RKO (cell line): ENCODE measurements at places on chromosomes 5 and 9.

DNA sequence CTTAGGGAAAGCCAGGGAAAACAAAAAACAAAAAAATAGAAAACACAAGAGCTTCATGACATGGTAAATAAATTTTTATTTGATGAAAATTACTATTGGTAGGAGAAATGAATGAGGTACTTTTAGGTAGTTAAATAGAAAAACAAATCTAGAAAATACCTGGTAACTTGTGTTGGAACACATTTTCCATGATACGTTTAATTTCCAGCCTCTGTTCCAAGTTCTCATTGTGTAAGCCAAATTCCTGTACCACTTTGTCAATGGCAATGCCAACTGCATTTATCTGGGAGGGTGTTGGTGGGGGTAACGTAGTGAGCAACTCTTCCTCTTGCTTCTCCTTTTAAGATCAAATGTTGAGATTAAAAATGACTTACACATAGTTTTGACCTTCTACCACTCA lies 9.4 kb downstream of the TUT7 start:
- no peak for DNase-seq

DNA sequence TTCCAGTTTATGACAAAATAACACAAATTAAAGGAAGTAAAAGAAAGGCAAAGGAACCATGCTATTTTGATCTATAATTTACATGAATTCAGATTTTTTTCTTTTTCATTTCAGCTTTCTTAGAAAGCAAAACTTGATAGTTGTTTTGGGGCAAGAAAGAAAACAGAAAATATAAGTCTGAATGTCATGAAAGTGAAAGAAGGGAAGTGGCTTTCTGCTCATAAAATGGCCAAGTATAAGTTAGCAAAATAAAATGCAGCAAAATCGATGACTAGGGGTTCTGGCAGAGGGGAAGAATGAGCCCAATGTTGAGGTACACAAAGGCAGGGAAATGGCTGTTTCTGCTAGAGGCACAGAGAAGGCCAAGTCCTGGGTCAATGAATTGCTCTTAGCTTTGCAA lies 3.0 kb upstream of the IFNW1 start:
- no peak for DNase-seq

DNA sequence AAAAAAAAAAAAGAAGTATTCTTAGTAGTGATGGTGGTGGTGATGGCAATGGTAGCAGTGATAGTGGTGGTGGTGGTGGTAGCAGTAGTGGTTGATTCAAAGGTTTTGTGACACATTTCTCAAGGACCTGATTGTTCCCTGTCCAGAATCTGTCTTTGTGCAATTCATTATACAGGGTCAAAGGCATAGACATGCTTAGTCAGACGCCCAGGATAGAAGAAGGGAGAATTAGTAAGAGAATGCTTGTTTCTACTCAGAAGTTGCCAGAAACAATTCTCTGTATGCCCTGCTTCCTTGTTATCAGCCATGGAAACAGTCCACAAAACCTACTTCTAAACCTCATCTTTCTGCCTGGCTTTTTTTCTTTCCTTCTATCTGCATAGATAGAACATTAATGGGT lies 89.4 kb downstream of the SLC44A1 start:
- no peak for DNase-seq

- no peak for DNase-seq
Measured at GRCh38 chr9:14342736-14343135, 28.8 kb upstream of the NFIB start.

GRCh38 chr9:130766021-130766926 lies 68.8 kb upstream of the ABL1 start:
- no peak for DNase-seq

DNA sequence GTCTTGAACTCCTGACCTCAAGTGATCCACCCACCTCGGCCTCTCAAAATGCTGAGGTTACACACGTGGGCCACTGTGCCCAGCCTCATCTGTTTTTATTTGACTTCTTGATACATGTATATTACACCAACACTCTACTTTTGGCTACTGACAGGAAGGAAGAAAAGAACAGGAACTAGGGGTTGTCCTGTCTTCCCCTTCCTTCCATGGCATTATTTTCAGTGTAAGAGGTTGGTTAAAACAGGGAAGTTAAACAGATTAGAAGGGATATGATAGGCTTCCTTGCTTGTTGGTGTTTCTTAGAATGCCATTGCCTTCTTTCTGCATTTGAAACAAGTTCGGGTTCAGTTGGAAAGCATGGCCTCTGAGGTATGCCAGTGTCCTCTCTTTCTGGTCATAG lies 312.8 kb downstream of the NDUFS4 start:
- DNase-seq, result no peak

DNA sequence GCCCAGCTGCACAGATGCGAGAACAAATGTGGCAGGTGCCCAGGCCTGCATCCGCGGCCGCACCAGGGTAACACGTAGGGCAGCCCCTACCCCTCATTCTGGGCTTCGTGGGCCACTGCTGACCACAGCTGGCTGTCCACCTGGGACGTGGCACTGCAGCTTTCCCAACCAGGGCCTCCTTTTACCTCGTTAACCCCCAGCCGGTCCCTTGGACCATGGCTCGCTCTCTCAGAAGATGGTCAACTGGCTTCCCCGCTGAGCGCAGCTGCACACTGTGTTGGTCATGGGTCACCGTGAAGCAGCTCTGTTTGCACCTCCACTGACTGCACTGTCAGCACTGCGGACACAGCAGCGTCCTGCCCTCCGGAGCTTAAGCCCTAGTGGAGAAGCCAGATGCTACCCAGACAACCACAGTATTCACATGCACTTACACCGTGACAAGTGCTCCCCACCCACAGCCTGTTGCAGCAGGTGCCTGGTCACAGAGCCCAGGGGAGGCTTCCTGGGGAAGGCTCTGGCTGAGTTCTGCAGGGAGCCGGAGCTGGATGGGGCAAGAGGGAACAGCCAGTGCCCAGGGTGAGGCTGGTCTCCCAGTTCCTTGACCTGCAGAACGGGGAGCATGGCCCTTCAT lies 10.5 kb upstream of the PLEKHG4B start:
- no peak for DNase-seq

DNA sequence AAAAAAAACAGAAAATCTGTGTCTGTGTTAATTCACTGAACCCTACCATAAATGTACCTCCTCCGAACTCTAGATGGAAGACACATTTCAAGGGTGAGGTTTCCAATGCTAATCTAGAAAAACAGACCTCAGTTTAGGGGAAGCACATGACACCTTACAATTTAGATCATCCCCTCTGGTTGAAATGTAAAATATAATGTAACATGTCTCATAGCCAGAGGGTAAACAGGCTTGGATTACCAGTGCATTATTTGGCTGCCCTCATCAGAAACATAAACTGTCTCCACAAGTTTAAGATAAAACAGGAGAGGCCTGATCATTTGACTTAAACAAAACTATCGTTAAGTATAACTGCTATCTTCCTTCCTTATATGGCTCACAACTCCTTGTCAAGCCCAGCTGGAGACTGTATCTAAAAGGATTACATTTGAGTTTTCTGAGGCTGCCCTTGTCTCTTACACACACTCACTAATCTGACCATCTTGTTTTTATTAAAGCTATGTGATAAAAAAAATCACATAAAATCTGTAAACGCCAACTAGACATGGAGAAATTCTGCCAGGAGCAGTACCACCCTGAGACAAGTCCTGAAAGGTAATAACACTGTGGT lies 105.7 kb downstream of the LURAP1L start:
- DNase-seq, result no peak

DNA sequence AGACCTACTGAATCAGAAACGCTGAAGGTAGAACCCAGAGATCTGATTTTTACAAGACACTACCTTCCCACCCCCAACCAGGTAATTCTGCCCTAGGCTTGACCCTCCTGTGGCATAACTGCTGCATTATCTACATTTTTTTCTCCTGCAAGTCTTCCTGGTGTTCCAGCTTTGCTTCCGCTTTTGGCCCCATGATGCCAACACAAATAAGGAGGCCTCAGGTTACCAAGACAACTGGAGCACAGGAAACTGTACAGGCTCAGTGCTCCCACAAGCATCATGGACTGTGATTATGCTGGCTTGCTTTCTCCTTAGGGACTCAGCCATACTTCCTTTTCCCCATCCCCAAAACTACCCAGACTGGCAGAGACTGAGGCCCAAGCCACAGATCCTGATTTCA lies 6.6 kb upstream of the MSMP start:
- no peak for DNase-seq

- DNase-seq, result peak; percentile 32
Measured at GRCh38 chr9:134066913-134067851, 644 bp downstream of the BRD3 start.

DNA sequence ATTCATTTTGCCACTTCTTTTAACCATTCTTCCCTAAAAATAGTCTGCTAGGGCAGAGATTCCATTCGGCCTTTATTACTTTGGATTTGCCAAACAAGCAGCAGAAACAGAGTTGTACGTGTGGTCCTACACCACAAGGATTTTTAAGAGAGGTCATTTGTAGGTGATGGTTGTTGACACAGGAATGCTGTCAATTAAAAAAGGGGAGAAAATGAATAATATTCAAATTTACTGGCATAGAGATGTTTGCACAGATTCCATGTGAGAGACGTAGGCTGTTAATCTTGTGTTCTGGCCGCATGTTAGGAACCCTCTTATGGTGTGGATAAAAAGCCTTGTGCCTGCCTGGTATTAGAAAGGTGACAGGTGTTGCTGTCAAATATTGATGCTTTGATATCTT lies 34.9 kb downstream of the TRIO start:
- no peak for DNase-seq

GRCh38 chr9:19470981-19471650 lies 62.3 kb downstream of the ACER2 start:
- no peak for DNase-seq

DNA sequence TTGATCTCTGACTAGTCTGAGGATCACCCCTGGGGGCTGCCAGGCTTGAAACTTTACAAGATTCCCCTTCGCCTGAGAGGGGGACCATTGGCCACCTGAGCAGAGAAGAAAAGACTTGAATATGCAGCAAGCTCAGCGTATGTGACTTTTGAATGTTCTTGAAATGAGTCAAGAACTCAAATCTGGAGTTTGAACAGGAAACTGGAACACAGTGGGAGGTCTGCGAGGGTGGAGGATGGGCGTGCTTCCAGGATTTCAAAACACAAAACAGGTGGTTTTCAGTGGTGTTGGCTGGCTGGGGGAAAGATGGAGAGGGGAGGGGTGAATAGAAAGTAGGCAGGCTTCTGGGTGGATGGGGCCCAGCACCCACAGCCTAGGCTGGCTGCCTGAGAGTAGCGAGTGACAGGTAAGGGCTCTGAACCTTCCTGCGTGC lies 40.6 kb downstream of the TMEM174 start:
- peak; percentile 33 for DNase-seq

GRCh38 chr9:77251050-77251449 lies 73.7 kb downstream of the VPS13A start:
- no peak for DNase-seq

DNA sequence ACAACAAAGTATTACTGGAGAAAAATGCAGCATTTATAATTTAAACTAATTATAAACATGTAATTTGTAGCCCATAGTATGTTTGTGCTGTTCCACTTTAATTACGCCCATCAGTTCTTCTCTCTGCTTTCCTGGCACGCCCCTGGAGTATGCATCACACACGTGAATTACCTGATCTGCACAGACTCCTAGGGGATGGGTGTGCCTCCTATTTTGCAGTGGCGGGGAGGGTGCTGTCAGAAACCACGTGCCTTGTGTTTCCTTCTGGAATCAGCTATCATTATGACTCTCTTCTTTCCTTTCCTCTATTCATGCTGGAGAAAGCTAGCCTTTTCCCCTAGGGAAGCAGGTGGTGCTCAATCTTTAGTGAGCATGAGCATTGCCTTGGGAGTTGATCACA lies 43.3 kb downstream of the RPS23 start:
- no peak for DNase-seq

DNA sequence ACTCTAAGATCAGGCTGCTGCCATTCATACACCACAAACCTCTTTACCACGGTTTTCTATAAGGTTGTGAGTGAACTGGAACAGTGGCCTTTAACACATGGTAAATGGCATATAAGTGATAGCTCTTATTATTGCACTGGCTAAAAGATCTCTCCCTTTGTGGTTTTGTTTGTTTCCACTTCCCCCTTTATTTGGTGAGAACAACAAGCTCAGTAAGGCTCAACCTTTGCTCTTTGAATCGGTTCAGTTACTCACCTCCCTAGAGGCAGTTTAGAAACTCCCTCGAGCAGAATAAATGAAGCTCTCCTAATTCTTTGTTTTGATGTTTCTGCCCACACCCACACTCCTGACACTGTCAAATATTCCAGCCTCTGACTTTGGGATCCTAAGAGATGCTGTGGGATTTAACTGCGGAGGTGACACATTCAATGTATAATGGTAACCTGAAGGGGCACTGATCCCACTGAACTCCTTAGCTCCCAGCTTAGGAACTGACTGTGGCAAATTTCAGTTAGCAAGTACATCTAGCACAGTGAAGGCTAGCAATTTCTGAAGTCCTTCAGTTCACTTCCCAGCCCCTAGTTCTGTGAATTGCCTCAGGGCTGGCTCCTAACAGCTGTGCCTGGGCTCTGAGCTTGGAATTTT lies 22.5 kb upstream of the RAD23B start:
- DNase-seq, result no peak

DNA sequence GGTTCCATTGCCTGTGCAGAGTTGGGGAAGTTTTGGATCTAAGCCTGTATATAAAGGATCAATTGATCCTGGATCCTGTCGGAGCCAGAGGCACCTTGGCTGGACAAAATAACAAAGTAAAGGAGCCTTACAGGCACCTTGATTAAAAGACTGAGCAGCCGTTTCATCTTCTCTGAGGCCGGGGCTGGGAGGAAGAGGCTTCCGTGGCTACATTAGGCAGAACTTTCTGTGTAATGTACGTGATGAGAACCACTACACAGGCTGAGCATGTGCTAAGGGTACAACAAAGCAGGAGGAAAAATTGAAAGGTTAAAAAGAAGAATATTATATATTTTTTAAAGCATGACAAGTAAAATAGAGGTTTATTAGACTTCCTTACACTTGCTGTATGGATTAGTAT lies 37.0 kb downstream of the IL31RA start:
- no peak for DNase-seq

GRCh38 chr5:35136386-35136785 lies 88.6 kb upstream of the AGXT2 start:
- peak; percentile 53 for DNase-seq

DNA sequence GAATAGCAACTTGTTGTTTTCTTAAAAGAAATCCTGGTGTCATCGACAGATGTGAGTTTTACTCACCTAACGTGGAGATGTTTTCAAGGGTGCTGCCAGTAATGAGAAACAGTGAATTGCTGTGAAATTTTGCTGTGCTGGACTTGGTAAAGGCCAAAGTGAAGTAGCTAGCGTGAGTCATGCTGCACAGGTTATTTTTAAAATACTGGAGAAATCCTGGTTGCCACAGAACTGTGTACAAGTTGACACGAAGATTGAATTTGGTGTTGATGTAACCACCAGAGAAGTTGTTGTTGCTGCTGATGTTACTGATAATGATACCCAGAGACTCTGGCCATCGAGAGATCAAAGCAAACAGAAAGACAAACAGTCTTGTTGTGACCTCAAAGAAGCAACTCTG lies 187.9 kb upstream of the NFIL3 start:
- no peak for DNase-seq

DNA sequence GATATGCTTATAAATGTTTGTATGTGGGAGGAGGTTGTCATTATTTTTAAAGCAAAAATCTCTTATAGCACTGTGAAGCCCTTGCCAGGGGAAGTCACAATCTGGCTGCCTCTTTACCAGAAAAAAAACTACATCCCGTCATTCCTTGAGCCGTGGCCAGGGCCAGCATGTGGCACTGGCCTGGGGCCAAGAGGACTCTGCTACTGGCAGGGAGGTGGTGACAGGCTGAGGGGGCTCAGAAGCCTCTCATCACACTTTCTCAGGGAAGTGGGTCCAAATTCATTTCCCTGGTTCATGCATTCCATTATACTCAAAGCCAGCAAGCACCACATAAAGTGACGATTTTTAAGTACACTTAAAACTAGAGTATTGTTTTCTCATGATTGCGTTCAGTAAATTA lies 457.3 kb downstream of the ZNF608 start:
- DNase-seq, result no peak

- no peak for DNase-seq
Measured at GRCh38 chr5:149256451-149256850, 15.2 kb upstream of the AFAP1L1 start.
